T-helper 2 cell treated with Interferon-gamma antibody and Interleukin-4, amounts not matched to agents 100 ng/mL and 5 ng/mL, for 36 hours (primary cell): ENCODE measurements at places on chromosomes 16 and 17. TPM values are rescaled to one million over a fixed set of nuclear protein-coding genes. Genes with fewer than 3 reads are reported as not detected.

The ACSM3 gene
- 4.3 and 5.5 TPM in 2 replicates for total RNA-seq

The SLC12A3 gene
- not detected in 2 replicates for total RNA-seq

The PSMC5 gene
- 158 and 166 TPM in 2 replicates for total RNA-seq

The CES5A gene
- not detected in 2 replicates for total RNA-seq

The CCL3 gene
- total RNA-seq: 9.2 and 10.1 TPM in 2 replicates

The PPP1R1B gene
- total RNA-seq: not detected in 2 replicates

The HOXB4 gene
- total RNA-seq: 6.6 and 6.9 TPM in 2 replicates

The GPR142 gene
- total RNA-seq: not detected in 2 replicates

The CLDN7 gene
- 0.32 and 0.39 TPM in 2 replicates for total RNA-seq

The NAGS gene
- total RNA-seq: 0.20 and 0.41 TPM in 2 replicates

The SRCIN1 gene
- total RNA-seq: 0.14 TPM in 1 of 2 replicates, not detected in the other

The DPEP3 gene
- total RNA-seq: 0.14 TPM in 1 of 2 replicates, not detected in the other

The HBQ1 gene
- not detected in 2 replicates for total RNA-seq

The TBC1D3I gene
- 0.77 and 0.84 TPM in 2 replicates for total RNA-seq

The DNAH3 gene
- total RNA-seq: 0.02 TPM in 1 of 2 replicates, not detected in the other

The CCL13 gene
- total RNA-seq: not detected in 2 replicates

The SLC16A13 gene
- 19.5 and 19.9 TPM in 2 replicates for total RNA-seq

The HS3ST2 gene
- not detected in 2 replicates for total RNA-seq

The AKTIP gene
- 52.7 and 57.0 TPM in 2 replicates for total RNA-seq

The COG4 gene
- total RNA-seq: 56.2 and 56.6 TPM in 2 replicates

The ZNF286A gene
- total RNA-seq: 22.3 and 22.9 TPM in 2 replicates

The HES7 gene
- total RNA-seq: 0.55 and 0.61 TPM in 2 replicates

The ACSF3 gene
- total RNA-seq: 50.0 and 51.4 TPM in 2 replicates

The TBC1D26 gene
- not detected in 2 replicates for total RNA-seq

The HSD17B2 gene
- not detected in 2 replicates for total RNA-seq

The ABI3 gene
- total RNA-seq: 42.8 and 44.0 TPM in 2 replicates

The KRT24 gene
- total RNA-seq: not detected in 2 replicates

The ABCA8 gene
- not detected in 2 replicates for total RNA-seq
